ENCODE measurements at places on chromosomes 7 and 10. TPM values are rescaled to one million over a fixed set of nuclear protein-coding genes. Genes with fewer than 3 reads are reported as not detected.

NME8 gene
- not detected for polyA plus RNA-seq

AGR3 gene
- 25.2 TPM for polyA plus RNA-seq

FANK1 gene
- polyA plus RNA-seq, result 9.5 TPM

NPTX2 gene
- polyA plus RNA-seq, result 0.43 TPM

TBX20 gene
- not detected for polyA plus RNA-seq

RNF133 gene
- polyA plus RNA-seq, result 0.33 TPM

CRYGN gene
- polyA plus RNA-seq, result 0.55 TPM

TMEM26 gene
- 6.4 TPM for polyA plus RNA-seq

ZP3 gene
- 12.7 TPM for polyA plus RNA-seq

CARD11 gene
- polyA plus RNA-seq, result 2.4 TPM

ECHS1 gene
- 67.2 TPM for polyA plus RNA-seq

PNLIP gene
- not detected for polyA plus RNA-seq

AQP1 gene
- 174 TPM for polyA plus RNA-seq

PRSS37 gene
- polyA plus RNA-seq, result 0.50 TPM

TMEM229A gene
- polyA plus RNA-seq, result 1.0 TPM

IRF5 gene
- polyA plus RNA-seq, result 2.5 TPM

TMEM213 gene
- polyA plus RNA-seq, result 0.40 TPM

PDGFA gene
- 40.8 TPM for polyA plus RNA-seq

CYP3A5 gene
- polyA plus RNA-seq, result 19.6 TPM

TEX47 gene
- not detected for polyA plus RNA-seq

ADAMTS14 gene
- polyA plus RNA-seq, result 9.5 TPM

PIP gene
- polyA plus RNA-seq, result not detected

NEBL gene
- 15.5 TPM for polyA plus RNA-seq

ZNF239 gene
- polyA plus RNA-seq, result 9.9 TPM

AKR1D1 gene
- polyA plus RNA-seq, result 0.16 TPM

TMEM209 gene
- polyA plus RNA-seq, result 15.1 TPM

IL6 gene
- 4.8 TPM for polyA plus RNA-seq

GPR15LG gene
- not detected for polyA plus RNA-seq

CYP3A4 gene
- 0.16 TPM for polyA plus RNA-seq

AKR1C4 gene
- not detected for polyA plus RNA-seq

SRRT gene
- polyA plus RNA-seq, result 206 TPM

OR2A12 gene
- not detected for polyA plus RNA-seq

TUBAL3 gene
- 0.09 TPM for polyA plus RNA-seq

GIMAP2 gene
- 16.1 TPM for polyA plus RNA-seq

LIPF gene
- 0.30 TPM for polyA plus RNA-seq

TMEM139 gene
- polyA plus RNA-seq, result 4.9 TPM

NPY4R2 gene
- 0.19 TPM for polyA plus RNA-seq

PFKP gene
- polyA plus RNA-seq, result 9.3 TPM

ZNF679 gene
- polyA plus RNA-seq, result not detected

SLIT1 gene
- polyA plus RNA-seq, result 4.4 TPM

INSYN2A gene
- polyA plus RNA-seq, result 2.0 TPM

RET gene
- 1.9 TPM for polyA plus RNA-seq

Data from right lung (tissue), 10 donors.